ENCODE measurements at places on chromosomes 3 and 15. TPM values are rescaled to one million over a fixed set of nuclear protein-coding genes. Genes with fewer than 3 reads are reported as not detected.

ULK3 gene
- 42.3 TPM for total RNA-seq

DNA sequence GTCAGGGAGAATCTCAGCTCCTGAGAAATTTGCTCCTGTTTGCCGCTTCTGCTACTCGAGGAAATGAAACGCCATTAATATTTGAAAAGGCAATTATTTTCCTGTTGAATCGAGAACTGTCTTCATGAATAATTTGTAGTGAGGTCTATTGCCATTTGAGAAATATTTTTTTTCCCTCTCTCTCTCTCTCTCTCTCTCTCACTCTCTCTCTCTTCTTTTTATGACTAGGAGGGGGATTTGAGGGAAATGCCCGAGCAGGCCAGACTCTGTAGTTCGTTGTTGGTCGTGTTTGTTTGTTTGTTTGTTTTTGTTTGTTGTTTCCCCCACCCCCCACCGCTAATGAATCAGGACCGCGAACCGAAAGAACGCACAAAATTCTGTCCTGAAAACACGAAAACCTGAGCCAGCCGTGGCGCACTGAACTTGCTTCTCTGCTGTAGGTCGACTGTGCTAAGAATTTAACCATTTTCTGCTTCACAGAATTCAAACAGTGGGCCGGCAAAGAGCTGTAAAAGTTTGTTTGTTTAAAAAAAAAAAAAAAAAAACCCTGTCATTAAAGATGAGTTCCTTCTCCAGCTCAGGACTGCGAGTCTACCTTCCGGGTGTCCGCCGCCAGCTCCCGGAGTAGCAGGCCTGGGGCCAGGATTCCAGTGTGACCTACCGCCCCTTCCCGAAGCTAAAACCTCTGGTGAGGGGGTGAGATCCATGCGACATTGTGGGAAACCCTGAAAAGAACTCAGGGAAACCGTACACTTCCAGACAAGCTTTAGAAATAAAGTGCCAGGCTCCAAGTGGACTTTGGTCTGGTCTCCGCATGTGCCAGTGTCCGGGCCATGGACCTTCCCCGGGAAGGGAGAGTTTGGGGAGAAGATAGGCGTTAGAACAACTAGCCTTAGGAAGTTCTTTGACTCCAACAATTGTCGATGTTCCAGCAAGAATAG lies 12.1 kb downstream of the ZIC4 start:
- no peak for DNase-seq

GRCh38 chr15:59179717-59180116 lies 26.9 kb upstream of the LDHAL6B start:
- DNase-seq: no peak

ATP13A4 gene
- 0.38 TPM for total RNA-seq

DNA sequence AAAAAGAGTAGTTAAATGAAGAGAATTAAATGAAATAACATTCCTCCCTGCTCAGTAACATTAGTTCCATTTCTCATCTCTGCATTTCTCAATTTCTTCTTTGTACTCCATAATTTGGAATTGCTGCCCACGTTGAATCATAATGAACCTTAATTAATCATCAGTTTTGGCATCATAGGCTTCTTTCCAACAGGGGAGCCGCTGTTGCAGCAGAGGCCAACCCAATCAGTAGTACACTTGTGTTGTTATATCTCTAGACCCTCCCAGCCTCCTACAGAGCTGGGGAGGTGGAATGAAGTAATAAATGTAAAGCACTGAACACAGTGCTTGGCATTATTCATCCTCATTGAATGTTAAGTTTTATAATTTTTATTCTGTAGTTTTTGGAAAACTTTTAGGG lies 240.7 kb downstream of the CHST2 start:
- no peak for DNase-seq

DNA sequence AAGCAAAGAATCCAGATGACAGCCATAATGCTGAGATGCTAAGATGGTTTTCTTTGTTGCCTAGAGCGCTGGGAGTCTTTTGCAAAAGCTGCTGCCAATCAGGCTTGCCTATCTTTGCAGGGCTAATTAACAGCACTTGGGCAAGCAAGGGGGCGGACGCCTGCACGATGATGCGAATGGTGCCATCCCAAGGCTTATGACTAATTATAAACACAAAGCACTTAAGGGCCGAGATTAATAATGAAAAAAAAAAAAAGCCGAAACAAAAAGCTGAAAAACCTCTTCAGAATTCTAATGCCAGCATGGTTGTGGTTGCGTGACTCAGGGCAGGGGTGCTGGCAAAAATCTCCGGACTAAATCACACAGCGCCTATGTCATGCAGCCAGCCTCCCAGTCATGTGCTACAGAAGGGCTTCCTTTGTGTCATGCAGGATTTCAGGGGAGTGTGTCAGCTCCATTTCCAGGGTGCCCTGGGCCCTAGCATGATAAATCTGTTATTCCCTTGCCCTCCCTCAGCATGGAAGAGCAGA lies 185.0 kb upstream of the ANKRD28 start:
- DNase-seq: no peak

DNA sequence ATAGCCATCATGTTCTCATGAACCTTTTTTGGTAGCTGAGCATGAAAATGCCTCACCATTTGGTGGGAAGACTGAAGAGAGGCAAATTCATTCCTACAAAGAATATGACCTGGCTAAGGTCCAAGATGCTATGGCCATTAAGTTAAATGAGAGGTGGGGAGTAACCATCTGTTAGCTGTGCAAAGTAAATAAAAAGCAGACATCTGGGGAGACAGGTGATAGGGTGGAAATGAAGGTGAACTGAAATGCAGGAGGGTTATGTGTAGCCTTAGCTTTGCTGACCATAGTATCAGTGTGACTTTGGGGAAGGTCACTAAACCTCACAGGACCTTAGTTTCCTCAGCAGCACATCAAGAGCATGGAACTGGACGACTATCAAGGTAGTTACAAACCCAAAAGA lies 111.0 kb upstream of the STRIT1 start:
- DNase-seq: no peak

GRCh38 chr3:37993820-37994638 lies 3.4 kb downstream of the VILL start:
- peak; percentile 87 for DNase-seq

DNA sequence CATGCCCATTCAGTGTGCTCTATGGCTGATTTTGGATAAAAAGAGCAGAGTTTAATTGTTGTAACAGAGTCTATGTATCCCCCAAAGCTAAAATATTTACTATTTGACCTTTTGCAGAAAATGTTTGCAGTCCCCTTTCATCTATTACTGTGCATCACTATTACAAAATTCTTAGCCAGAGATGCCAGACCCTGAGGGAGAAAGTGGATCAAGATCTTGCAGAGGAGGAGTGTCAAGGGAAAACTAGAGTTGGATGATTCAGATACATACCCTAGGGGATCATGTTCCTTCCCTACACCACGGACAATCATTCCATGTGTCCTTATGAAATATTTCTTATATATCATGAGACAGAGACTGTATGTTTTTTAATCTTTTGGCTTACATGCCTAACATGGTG lies 68.6 kb upstream of the TPRG1 start:
- no peak for DNase-seq

PRSS50 gene
- total RNA-seq: 0.11 TPM

DNA sequence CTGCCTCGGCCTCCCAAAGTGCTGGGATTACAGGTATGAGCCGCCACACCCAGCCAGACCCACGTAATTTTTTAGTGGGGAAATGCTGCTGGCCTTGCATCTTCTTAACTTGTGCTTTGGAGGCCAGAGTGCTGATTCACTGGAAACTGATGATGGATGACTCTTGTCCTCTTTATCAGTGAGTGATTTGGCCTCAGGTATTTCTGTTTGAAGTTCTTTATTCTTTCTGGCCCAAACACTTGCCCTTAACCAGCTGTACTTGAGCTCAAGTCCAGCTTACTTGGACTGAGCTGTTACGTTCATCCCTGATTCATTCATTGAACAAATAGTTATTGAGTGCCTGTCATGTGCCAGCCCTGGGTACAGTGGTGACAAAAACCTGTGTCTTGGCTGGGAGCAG lies 4.2 kb downstream of the PTPN23 start:
- no peak for DNase-seq

GRCh38 chr3:71264840-71265239 lies 318.7 kb downstream of the FOXP1 start:
- DNase-seq: no peak

GRCh38 chr15:67808821-67809220 lies 16.5 kb upstream of the SKOR1 start:
- peak; percentile 34 for DNase-seq

- no peak for DNase-seq
Measured at GRCh38 chr3:33537133-33537532, 96.9 kb upstream of the UBP1 start.

- no peak for DNase-seq
Measured at GRCh38 chr15:78130466-78131294, 565 bp downstream of the CIB2 start.

CYP1A2 gene
- total RNA-seq: not detected

CPNE9 gene
- total RNA-seq: not detected

RPSA gene
- 472 TPM for total RNA-seq

DNA sequence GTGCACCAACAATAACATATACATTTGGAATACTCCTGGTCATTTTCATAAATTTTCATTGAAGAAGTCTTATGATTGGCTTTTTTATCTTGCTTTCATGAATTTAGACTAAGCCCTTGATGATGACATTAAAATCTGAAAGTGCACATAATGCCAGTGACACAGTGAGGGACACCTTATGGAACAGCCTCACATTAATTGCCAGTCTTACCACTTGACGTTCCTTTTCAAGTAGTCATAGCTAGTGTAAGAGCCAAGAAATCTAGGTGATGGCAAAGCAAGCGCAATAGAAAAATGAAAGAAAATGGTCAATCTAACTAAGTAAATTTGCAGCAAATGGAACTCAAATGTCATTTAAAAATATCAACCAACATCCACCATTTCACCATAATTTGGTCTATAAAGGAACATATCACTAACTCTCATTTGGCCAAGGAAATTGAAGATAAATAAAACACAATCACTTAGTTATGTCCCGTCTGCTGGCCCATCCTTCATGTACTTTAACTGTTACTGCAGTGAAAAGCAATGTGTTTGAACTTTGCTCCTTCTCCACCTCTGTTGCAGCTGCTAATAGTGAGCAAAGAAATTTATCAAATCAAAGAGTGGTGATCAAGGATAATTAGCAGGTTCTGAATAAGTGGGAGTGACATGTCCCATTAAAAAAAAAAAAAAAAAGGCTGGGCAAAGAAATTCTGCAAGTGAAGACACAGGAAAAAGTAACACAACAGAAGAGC lies 110.0 kb downstream of the TJP1 start:
- DNase-seq: no peak

OSTN gene
- 0.11 TPM for total RNA-seq

- DNase-seq: no peak
Measured at GRCh38 chr3:149091983-149092382, 5.7 kb upstream of the HLTF start.

CRTAP gene
- 93.4 TPM for total RNA-seq

Measured in Right ventricle myocardium inferior (tissue), 1 donor.